Omental fat pad (tissue), 4 donors: ENCODE measurements at places on chromosomes 1 and 21.

DNA sequence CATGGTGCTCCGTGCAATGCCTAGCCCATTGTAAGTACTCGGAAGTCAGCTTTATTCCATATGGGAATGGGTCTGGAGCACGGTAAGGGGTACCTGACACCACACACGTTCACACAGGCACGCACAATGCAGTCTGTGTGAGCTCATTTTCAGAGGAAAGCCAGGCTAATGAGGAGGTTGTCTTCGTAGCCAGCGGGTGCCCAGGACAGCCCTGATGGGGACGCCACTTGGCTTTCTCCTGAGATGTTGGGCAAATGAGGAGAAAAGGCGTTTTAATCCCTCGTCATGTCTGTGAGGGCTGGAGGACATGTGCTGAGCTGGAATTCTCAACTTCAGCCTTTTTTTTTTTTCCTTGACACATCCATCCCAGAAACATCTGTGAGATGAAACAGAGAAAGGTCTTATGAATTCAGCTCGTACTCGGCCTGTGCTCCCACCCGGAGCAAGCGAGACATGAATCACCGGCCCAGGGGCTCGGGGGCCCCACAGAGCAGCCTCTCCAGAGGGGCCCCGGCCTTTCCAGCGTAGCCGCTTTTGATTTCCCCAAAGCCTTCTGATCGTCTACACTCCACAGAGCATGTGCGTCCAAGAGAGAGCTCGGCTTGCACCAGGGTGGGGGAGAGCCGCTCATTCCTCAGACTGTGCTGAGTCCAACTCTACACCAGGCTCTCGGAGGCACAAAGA is 125.1 kb downstream of the EPHB2 start:
- no peak for DNase-seq

DNA sequence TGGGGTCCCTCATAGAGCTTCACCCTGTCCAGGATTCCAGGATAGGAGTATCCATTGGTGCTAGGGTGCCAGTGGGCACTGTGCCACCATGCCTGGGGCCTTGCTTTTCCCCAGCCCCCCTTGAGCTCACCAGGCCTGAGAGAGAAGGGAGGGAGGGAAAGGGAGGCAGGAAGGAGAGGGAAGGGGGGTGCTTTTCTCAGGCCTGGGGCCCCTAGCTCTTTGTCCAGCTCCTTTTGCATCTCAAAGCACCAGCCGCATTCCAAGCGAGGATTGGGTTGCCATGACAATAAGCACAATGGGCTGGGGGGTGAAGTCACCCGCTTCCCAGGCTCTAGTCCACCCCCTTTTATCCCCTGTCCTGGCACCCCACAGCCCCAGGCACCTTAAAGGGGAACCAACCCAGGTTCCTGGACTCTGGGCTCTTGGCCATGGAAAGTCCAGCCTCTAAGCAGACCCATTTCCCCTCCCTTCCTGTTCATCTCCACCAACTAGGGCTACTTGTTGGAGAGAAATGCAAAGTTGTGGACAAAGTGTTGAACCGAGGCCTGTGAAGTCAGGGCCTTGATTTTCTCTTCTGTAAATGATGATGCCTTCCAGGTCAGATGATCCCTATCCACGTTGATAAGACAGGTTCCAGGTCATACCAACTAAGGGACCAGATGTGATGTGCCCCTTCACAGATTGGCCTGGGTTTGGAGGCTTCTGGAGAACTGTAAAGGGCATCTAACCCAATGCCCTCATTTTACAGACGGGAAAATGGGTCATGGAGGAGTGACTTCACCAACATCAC is 11.4 kb downstream of the THBS3 start:
- DNase-seq, result no peak

GRCh38 chr1:236020359-236021219 is 44.3 kb downstream of the NID1 start:
- no peak for DNase-seq

DNA sequence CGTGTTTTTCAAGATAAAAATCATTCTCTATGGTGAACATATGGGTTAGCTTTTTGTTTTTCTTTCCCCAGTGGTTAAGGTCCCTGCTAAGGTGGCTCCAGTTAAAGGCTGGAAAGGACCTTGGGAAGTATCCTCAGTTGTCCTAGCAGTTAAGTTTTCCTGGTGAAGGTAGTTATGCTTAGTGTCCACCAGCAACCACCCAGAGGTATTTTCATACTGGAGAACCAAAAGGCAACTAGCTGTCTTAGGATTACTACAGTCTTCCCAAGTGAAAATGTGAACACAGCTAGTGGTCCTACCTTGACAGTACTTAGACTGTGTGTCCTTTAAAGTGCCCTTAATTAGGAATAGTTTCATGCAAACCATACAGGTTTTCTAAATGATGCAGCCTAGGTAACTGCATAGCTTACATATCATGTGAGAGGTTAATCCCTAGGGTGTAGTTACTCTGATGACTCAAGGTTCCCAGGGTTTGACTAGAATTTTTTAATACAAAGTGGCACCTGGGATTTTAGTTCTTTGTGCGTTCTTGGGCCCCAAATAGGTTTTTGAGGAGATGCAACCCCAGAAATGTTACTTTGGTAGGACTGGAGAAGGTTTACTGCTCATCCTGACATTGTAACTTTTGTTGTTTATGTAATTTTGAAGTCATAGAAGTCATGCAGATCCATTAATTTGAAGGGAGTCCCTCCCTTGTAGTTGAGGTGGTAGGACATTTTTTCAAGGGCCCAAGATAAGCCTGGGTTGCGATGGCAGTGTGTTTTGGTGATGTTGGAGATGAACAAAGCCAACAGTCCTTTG is 36.5 kb downstream of the YY1AP1 start:
- no peak for DNase-seq
